Right ventricle myocardium inferior (tissue), 1 donor: ENCODE measurements at places on chromosomes 1 and 21.

DNA sequence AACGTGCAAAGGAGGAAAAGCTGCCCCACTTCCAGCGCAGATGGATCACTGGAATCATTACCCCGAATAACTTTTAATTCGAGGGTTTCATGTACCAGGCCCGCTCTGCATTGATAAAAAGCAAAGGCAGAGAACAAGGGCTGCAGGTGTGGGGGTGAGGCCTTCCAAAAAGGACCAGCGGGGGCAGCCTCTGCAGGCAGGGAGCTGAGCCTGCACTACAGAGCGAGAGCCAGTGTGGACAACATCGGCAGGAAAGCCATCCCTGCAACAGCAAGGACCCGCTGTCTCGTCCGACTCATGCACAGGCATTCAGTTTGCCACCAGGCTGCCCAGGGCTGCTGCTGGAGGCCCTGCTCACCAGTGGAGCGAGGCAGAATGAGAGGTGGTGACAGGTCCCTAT, 27.1 kb upstream of the AJAP1 start:
- no peak for DNase-seq

- DNase-seq, result no peak
Measured at GRCh38 chr1:7516341-7516740, 254.8 kb upstream of the VAMP3 start.

GRCh38 chr1:162475539-162476185, 22.0 kb upstream of the UHMK1 start:
- DNase-seq, result no peak

DNA sequence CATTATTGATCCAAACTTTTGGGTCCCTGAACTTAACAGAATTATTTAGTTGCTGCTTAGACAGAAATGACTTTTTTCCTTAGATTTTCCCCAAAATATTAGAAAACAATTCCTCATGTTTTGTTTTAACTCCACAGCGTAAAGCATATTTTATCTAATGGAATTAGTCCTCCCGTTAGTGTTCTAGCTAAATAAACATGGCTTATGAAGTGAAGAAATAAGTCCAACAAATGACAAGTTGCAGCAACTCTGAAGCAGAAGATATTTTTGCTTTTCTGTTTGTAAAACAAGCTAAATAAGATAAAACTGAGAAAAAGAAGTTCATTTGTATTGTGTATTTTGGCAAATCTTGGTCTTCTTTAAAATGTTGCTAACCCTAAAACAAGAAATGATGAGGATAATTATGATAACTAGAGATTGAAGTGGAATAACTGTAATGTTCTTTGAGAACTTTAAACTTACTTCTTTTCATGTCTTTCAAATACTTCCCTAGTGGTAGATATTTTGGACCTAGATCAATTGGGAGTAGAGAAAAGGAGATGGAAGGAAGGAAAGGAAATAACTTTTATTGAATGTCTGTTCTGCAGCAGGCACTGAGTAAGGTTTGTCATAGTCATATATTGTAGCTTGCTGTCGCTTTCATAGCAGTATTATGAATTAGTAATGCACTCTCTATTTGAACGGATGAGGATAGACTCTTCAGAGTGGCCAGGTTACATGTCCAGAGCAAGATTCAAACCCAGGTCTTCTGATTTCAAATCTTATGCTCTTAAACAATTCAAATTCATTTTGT, 12.5 kb downstream of the NFIA start:
- DNase-seq, result no peak

DNA sequence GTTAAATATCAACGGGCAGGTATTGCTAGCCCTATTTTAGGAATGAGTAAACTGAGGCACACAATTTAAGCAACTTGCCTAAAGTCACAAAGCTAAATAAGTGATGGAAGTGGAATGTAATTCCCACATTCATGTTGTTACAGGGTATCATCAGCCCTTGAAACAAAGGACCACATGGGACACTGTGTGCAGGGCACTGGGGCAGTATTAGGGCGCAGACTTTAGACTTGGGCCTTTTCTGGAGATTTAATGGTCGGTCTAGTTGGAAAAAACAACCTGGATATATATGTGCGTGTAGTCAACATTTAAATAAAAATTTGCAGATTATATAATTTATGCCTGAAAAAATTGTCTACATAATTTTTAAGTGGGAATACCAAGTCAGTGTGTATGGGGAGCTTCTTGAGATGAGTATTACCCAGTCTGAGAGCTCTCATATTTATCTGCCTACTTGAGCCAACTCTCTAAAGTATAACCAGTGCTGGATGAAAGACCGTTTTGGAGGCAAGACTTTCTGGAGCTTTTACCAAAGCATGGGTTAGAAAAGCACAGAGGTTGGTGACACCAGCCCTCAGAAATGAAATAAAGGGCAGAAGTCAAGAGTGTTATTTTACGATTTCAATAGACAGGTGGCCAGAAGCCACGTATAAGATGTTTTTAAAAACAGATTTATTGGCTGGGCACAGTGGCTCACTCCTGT, 1.6 kb downstream of the KDM1A start:
- no peak for DNase-seq

- no peak for DNase-seq
Measured at GRCh38 chr1:210159211-210159610, 73.4 kb upstream of the SERTAD4 start.

DNA sequence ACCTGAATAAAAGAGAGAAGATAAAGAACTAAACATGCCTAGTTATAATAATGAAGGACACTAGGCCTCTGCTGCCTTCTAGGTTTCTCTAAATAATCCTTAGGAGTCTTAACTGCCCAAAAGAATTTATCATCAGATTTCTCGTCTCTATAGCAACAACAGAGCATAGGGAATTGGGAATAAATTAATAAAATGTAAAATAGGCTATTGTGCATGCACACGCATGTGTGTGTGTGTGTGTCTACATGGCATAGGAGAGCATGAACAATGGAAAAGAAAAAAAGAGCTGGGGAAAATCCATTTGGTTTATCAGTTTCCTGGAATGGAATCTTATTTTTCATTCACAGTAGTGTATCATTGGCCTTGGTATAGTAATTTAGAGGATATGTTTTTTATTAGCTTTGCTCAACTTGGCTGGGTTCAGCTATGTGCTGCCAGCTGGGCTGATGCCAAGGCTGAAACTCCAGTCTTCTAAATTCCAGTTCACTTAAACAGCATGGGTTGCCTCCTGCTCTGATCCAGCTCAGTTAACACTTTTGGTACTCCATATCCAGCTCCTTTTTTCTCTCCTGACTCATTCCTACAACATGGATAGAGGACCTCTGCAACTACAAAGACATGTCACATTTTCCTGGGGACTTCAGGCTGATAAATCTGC, 80.6 kb upstream of the SLFNL1 start:
- peak; percentile 82 for DNase-seq

- DNase-seq, result no peak
Measured at GRCh38 chr1:235035928-235036327, 92.7 kb downstream of the TOMM20 start.

DNA sequence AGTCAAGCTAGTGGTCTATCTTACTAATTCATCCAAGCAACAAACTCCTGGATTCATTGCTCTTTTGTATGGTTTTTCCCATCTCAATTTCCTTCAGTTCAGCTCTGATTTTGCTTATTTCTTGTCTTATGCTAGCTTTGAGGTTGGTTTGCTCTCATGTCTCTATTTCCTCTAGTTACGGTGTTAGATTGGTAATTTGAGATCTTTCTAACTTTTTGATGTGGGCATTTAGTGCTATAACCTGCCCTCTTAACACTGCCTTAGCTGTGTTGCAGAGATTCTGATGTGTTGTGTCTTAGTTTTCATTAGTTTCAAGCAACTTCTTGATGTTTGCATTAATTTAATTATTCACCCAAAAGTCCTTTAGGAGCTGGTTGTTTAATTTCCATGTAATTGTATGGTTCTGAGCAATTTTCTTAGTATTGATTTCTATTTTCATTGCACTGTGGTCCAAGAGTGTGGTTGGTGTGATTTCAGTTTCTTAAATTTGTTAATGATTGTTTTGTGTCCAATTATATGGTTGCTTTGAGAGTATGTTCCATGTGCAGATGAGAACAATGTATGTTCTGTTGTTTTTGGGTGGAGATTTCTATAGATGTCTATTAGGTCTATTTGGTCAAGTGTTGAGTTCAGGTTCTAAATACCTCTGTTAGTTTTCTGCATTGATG, 154.6 kb downstream of the PLPPR5 start:
- DNase-seq, result no peak

GRCh38 chr1:91697416-91697815, 188.5 kb downstream of the TGFBR3 start:
- DNase-seq, result no peak

- DNase-seq, result no peak
Measured at GRCh38 chr1:109807822-109808680, 44.3 kb upstream of the EPS8L3 start.

- no peak for DNase-seq
Measured at GRCh38 chr21:16377120-16377658, 647.4 kb downstream of the USP25 start.

- no peak for DNase-seq
Measured at GRCh38 chr1:15972409-15972808, 3.5 kb downstream of the ZBTB17 start.

DNA sequence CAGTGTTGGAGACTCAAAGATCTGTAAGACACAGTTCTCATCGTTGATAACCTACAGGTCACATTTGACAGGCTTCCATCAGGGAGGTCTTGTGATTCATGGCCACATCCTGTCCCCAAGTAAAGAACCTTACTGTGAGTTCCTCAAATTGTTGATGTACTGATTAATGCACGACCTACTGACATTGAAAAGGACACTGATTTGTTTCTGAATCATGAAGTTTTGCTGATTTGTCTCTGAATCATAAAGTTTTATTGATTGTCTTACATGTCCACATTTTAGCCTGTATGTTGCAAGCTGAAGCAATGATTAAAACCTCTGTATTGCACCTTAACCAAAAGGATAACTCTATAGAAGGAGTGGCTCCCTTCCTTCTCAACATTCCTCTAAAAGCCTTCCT, 476.3 kb upstream of the RUNX1 start:
- DNase-seq, result no peak

GRCh38 chr1:12617901-12618660, at the start of gene DHRS3:
DHRS3 (minus strand) TSS chr1:12618210; CDS start chr1:12617348, 862 bp downstream.
- DNase-seq, result peak; percentile 87

GRCh38 chr1:183773482-183774274, 31.2 kb upstream of the RGL1 start:
- no peak for DNase-seq

DNA sequence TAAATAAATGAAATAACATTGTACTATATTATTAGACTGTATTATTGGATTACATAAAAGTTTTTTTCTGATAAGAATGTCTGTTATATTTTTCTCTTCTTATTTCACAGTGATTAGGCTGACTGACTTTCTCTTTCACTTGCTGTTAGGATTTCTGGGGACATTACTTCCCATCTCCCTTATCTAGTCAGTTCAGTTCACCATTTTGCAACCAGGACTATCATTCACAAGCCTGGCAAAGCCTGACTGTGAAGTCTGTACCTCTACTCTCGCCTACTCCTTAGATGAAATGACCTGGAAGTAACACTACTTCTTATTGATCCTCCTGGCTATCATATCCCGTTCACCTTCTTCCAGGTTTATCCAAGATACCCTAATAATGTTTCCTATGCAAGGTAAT, 676.6 kb downstream of the USP25 start:
- DNase-seq, result no peak

DNA sequence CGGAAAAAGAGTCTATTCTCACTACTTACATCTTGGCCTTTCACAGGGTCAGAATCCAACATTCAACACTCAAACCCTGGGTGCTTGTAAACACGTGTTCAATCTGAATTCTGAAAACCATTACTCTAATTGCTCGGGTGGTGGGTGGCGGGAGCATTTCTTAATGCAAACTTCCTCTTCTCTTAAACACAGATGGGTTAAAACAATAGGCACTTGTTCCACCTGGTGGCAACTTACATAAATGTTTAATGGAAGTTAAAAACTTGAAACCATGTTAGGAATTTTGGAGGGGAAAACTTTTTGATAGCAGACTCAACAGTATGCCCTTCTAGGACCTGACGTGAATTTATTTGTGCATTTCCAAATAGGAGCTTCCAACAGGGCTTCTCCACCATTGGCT, 23.4 kb upstream of the TDRD10 start:
- DNase-seq, result no peak

GRCh38 chr1:36453600-36454388, 3.5 kb upstream of the OSCP1 start:
- DNase-seq, result no peak
